ENCODE measurements at places on chromosomes 16 and 17.

- H3K36me3 ChIP-seq, result no peaks in the 10 kb centered on the region
- H3K27ac ChIP-seq, result no peak overlapping the region
- H3K27me3 ChIP-seq, result no peaks in the 10 kb centered on the region
These were observed 330.0 kb downstream of the SHISA9 start for GRCh38 chr16:13231365-13231764.

DNA sequence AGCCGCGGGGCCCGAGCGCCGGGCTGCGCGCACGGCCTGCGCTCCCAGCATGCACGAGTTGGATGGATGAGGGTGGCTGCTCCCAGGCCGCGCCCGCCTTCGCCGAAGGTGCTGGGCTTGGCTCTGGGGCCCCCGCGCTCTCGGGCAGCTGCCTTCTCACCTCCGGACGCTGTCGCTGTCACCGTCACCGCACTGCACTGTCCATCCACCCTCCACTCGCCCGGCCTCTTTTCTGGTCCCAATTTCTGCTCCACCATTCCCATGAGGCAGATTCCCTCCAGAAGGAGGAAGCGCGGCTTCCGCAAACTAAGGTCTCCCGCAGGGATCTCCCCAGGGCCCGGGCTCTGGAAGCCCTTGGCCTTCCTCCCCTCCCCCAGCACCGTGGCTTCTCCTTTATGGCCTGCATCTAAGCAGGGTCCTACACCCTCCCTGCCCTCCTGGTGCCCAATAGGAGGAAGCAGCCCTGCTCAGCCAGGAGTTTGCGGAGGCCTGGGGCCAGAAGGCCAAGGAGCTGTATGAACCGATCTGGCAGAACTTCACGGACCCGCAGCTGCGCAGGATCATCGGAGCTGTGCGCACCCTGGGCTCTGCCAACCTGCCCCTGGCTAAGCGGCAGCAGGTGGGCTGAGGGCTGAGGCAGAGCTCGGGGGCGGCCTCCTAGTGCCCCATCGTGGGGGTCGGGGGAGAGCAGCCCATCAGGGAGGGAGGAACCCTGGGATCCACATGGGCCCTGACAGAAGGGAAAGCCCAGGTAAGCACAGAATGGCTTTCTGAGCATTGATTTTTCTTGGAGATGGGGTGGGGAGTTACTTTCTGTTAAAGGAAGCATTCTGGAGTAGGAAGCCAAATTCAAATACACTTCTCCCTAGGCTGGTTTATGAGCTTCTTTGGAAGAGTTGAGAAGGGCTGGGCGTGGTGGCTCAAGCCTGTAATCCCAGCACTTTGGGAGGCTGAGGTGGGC is 899 bp downstream of the ACE start:
- peaks cover 9% of the 10 kb centered on the region for H3K4me1 ChIP-seq
- peaks cover 35% of the 10 kb centered on the region for H3K27me3 ChIP-seq
- H3K36me3 ChIP-seq, result no peaks in the 10 kb centered on the region
- H3K27ac ChIP-seq, result peak overlapping the region; percentile 53
- DNase-seq, result no peak

- H3K4me1 ChIP-seq, result peaks cover 19% of the 10 kb centered on the region
- H3K27me3 ChIP-seq, result peaks cover 98% of the 10 kb centered on the region
- peaks cover 22% of the 10 kb centered on the region for H3K36me3 ChIP-seq
- H3K27ac ChIP-seq, result peak overlapping the region; percentile 41
- no peak for DNase-seq
- peak overlapping the region; percentile 73 for H3K4me3 ChIP-seq
These were observed 822 bp downstream of the IGF2BP1 start for GRCh38 chr17:48997827-48998586.

GRCh38 chr17:2040942-2041560 is 771 bp upstream of the OVCA2 start:
- H3K36me3 ChIP-seq, result peaks cover 44% of the 10 kb centered on the region
- DNase-seq, result no peak
- peaks cover 15% of the 10 kb centered on the region for H3K4me1 ChIP-seq
- no peaks in the 10 kb centered on the region for H3K27me3 ChIP-seq
- peak overlapping the region; percentile 91 for H3K4me3 ChIP-seq

All from effector memory CD8-positive, alpha-beta T cell (primary cell).